ENCODE measurements at places on chromosomes 2 and 18.

DNA sequence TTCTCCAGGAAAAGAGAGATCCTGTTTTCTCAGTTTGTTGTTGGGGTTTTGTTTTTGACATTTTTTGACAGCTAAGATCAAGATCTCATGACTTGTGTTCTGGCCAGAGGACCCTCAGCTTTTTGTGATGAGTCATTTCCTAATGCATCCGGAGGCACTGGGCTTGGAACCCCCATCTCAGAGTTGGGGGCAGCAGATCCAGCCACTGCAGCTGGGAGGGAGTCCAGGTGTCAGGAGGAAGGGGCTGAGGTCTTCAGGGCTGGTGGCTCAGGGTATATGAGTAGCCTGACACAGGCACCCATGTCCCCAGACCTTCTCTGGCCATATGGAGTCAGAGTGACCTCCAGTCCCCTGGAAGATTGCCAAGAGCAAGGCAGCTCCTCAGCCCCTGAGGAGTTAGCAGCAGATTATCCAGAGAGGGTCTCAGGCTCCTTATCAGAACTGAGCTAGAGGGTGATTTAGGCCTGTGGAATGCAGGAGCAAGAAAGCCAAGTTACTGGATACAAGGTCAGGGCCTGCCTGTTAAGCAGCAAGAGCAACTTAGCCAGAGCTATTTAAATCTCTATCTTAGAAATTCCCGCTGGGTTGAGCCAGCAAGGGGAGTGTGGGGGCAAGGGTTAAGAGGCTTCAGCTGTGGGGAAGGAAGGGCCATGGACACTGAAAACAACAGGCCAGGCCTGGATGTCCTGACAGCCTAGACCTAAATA lies 62.4 kb downstream of the TANC1 start:
- peak; percentile 91 for DNase-seq

GRCh38 chr2:54722641-54723040 lies 821 bp upstream of the EML6 start:
- peak; percentile 59 for DNase-seq

- DNase-seq, result no peak
Observed at GRCh38 chr2:172697296-172697695, 38.3 kb upstream of the RAPGEF4 start.

GRCh38 chr2:54497763-54498680 lies 41.9 kb downstream of the SPTBN1 start:
- no peak for DNase-seq

DNA sequence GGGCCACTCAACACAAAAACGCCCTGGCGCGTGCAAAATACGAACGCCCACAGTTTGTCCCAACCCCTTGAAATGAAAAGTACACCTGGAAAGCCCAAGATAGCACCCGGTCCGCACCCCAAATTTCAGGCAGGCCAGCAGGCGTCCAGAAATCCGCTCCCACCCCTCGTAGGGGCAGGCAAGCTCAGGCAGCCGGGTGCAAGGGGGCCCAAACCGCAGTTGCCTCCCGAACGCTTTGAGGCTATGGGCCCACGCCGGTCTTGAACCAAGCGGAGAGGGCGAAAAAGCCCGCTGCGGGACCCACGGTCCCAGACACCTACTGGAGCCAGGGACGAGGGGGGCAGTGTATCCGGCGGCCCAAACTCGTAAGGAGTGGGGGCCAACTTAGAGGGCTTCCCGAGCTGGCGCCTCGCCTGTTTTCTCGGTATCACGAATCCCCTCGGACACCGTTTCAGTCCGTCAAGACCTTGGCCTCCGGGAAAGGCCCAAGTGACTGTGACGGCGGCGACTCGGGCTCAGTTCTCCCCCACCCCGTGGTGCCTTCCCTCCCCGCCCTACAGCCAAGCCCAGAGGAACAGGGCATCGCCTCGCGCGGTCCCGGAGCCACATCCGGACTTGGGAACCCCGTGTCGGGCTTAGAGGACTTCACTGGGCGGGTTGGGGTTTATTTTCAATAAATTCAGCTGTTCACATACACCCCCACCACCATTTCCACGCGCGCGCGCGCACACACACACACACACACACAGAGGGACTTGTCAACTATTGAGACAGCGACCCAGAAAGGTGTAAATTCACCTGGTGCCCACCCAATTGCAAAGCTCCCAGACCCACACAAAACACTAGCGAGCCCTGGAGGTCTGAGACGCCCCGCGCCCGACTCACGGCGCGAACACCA lies 6.2 kb upstream of the SATB2 start:
- no peak for DNase-seq

DNA sequence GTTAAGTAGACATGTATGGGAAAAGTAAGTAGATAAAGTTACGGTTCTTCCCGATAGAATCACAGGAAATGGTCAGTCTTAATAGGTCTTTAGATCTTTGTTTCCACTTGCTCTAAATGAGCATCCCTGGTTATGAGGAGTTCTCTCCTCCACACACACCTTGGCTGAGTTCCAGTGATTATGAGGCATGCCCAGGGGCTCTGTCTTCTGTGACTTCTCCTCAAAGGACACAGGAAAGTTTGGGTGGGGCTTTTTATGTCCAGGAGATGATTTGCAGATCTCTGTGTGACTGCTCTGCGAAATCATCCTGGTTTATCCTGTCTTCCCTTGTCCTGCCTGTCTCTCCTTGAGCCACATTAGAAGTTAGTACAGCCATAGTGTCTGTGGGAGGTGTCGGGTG lies 83.9 kb upstream of the EML6 start:
- DNase-seq, result peak; percentile 75

- no peak for DNase-seq
Observed at GRCh38 chr2:217206016-217206725, 346.3 kb upstream of the TNP1 start.

DNA sequence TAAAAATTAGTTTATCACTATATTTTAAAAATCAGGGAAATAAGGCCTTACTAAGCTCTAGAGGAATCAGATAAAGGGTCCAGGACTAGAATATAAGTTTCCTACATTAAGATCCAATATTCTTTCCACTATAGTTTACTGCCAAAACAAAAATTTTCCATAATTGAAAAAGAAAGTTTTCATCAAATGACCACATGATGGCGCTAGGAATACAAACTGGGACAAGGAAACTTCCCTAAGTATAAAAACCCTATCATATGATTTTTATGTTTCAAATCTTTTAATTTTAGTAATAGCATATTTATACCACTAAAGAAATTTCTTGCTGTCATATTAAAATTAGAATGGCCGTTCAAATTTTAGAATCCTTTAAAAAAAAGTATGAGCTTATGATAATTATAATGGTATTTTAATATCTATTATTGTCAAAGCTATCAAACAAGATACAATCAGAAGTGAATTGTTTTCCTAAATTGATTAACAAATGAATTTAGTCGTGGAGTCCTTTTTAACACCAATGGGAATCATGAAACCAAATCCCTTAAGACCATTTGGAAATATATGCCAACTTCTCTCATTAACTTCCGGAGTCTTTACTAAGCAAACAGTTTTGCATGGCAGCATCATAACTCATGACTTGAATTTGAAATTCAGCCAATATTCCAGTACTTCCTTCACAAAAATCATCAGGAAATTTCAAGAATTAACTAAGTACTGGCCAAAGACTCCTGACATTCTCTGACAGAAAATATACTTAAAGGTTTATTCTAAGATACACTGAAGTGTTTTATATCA lies 70.3 kb downstream of the SCN1A start:
- peak; percentile 32 for DNase-seq

DNA sequence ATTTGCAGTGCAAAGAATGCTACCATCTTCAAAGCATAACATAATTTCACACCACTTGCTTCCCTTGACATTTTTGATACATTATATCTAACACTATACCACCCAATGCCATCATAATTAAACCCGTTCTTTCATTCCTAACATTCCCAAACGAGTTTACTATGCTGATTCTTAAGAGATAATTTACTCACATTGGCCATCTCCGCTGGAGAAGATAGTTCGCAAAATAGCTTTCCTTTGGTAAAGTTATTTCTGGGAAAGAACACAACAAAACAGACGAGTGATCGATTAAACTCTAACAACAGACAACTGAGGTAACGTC lies 716 bp downstream of the MMADHC start:
- DNase-seq, result no peak

GRCh38 chr2:204039298-204039838 lies 102.8 kb downstream of the ICOS start:
- no peak for DNase-seq

- DNase-seq, result no peak
Observed at GRCh38 chr2:230898713-230899091, 26.3 kb downstream of the GPR55 start.

GRCh38 chr2:23745068-23745725 lies 181.7 kb downstream of the ATAD2B start:
- no peak for DNase-seq

DNA sequence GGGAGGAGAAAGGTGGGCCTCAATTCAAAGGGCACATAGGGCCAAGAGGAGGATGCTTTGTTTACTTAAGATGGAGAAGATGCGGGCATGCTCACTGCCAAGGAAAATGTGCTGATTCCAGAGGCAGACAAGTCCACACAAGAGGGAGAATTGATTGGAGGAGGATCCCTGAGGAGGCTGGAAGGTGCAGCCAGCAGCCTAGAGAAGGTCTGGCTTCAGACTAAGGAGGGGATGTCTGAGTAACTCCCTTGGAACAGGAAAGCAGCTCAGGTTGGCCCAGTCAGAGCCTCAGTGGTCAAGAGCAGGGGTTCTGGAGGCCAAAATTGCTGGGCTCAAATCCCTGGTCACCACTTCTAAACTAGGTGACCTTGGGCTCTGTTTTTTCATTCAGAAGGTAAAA lies 265.5 kb upstream of the NCKAP5 start:
- DNase-seq, result no peak

GRCh38 chr2:181106789-181107627 lies 126.6 kb downstream of the UBE2E3 start:
- DNase-seq, result peak; percentile 90

GRCh38 chr18:1392865-1393734 lies 488.4 kb downstream of the ADCYAP1 start:
- no peak for DNase-seq

- no peak for DNase-seq
Observed at GRCh38 chr18:26438980-26439379, 109.4 kb downstream of the KCTD1 start.

DNA sequence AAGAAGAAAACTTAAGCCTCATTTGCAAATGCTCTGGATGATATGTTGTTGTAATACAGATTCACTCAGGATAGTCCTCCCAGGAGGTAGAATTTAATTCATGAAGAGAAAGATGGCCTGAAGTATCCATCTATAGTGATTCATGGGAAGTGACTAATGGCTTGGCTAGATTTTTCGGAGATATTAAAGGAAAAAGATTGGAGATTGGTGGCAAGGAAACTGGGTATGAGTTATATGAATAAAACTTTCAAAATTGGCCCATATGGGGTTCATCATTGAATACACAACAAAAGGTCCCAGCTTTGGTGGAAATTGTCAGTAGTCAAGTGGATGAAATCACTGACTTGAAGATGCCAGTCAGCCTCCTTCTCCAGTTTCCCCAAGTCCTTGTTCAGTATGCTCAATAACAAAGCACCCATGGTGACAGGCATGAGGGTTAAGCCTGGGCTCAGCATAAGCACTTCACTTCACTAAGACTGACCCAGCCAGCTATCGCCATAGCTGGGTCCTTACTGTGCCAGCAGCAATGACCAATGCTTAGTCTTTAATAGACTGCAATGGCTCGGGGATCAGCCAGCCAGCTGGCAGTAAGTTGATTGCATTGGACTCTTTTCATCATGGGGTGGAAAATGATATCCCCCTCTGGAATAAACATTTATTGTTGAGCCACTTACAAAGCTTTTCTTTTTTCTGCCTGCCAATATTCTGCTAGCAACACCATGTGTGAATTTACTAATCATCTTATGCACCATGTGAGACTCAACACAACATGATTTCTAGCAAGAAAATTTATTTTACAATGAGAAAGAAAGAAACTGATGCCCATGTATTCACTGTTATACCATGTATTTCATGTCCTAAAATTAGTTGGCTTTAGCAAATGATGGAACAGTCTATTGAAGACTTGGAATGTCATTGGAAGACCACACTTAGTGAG lies 176.6 kb upstream of the TACR1 start:
- DNase-seq, result peak; percentile 56

GRCh38 chr2:238362626-238363025 lies 42.3 kb downstream of the TRAF3IP1 start:
- no peak for DNase-seq

GRCh38 chr18:33835419-33835818 lies 257.4 kb downstream of the ASXL3 start:
- no peak for DNase-seq

GRCh38 chr2:41853427-41854191 lies 194.2 kb upstream of the PKDCC start:
- peak; percentile 50 for DNase-seq

DNA sequence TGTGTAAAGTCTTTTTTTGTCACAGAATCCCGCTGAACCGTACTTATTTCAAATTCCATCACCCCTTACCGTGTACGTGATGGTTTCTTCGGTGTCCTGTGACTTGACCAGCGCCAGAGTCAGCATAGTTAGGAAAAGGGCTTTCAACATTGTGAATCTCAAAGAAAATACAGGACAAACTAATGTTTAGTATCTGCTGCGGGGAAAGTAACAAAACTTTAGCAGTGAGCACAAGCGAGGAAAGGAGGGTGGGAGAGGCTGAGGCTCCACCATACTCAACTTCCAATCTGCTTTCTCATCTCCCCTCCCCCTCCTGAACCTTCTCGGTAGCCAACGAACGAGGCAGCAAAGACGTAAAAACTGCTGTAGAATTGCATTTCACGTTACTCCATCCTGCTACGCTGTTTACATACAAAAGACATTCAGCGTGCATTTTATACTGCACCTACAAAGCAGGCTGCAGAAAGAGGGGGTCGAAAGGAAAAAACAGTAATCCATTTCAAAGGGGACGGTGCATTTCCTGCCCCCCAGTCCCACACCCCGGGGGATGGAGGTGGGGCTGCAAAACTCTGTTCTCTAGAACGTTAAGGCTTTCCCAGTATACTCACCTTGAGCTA lies 1.2 kb downstream of the EFEMP1 start:
- DNase-seq, result no peak

DNA sequence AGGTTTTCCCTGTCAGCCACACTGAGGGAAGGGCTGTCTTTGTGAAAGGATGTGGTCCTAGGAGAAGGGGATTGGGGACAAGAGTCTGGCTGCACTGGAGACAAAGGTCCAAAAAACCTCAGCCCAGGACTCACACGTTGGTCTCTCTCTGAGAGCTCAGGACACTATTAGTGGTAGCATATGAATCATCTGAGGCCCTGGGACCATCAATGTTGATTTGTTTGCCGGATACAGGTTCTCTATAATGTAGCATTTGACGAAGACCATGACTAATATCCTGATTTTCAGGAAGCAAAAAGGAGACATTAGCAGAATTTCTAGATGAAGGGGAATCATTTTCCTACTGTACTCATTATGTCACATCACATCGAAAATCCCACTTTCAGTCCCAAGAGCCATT lies 22.2 kb upstream of the DNAH6 start:
- DNase-seq, result peak; percentile 56

DNA sequence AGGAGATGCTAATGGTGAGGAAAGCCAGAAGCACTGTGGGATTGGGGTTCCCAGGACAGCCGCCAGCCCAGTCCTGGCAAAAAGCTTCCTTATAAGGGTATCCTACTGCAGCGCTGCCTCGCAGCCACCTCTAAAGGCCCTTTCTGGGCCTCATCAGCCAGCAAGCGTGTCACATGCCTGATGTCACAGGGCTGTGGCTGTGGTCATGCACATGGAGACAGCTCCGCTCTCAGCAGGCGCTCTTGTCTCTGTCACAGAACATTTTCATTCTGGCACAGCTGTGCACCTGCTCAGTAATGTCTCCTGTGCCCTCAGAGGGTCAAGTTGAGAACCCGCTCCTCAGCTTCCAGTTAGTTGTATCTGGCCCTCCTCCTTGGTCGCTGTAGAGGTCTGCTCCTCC lies 17.7 kb upstream of the MAL start:
- no peak for DNase-seq

- no peak for DNase-seq
Observed at GRCh38 chr18:31659576-31660177, 24.7 kb downstream of the B4GALT6 start.

Measured in A172 (cell line).